ENCODE measurements at places on chromosomes 1 and 21.

DNA sequence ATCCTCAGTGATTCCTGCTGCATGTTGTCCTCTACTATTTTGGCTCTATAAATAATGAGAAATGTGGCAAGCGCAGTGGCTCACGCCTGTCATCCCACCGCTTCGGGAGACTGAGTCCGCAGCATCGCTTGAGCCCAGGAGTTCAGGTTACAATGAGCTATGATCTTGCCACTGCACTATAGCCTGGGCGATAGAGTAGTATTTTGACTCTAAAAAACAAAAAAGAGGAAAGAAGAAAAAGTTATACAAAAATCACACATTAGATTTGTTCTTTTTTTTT lies 756 bp upstream of the SLC25A44 start:
- no peak for DNase-seq

GRCh38 chr1:43271186-43272118 lies 1.7 kb downstream of the TMEM125 start:
- no peak for DNase-seq

GRCh38 chr1:208135354-208135753 lies 108.8 kb downstream of the PLXNA2 start:
- DNase-seq, result no peak

DNA sequence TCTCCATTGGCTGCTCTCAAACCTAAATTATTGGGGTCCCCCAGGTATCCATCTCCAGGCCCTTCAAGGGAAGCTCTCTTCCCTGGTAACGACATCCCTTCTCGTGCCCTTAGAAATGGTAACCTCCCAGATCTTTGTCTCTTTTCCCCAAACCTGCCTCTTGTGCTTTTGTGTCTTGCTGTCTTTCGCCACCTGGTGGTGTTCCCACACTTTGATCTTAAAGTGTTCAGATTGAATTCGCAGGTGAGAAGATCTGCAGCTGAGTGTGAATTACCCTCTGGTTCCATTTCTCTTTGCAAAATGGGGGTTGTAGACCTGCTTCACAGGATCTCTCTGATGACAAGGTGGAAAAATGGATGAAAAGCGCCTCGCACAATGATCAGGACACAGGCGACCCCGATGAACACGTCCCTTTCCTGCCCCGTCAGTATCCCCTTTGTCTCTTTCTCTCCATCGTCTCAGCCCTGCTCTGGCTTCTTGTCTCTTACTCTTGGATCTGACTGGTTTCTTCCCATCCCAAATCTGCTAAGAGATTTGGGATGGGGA lies 53.1 kb downstream of the DOP1B start:
- DNase-seq, result no peak

Data from urinary bladder (tissue), 4 donors.